ENCODE measurements at places on chromosomes 5 and 9.

DNA sequence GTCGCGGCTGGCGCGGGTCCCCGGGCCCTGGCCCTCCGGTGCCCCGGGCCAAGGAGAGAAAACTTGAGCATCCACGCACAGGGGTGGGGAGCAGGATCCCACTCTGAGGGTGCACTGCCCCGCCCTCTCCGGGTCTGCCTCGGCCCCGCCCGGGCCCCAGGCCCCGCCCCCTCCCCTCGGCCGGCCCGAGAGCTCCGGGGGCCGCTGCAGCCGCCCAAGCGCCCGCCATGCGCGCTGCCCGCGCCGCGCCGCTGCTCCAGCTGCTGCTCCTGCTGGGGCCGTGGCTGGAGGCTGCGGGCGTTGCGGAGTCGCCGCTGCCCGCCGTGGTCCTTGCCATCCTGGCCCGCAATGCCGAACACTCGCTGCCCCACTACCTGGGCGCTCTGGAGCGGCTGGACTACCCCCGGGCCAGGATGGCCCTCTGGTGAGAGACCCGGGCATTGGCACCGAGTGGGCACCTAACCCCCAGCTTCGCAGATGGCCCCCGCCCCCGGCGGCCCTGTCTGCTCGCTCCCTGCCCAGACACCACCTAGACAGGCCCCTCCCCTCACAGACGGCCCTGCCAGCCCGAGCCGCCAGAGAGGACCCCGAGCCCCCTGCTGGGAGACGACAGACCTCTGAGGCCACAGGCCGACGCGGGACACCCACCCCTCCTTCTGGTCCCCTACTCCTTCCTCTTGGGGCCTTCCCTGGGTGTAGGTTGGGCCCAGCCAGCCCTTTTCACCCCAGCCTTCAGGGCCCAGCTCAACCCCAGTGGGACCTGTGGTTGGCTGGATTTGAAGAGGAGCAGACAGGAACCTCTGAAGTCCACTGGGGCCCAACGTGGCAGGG lies at the start of gene CERCAM:
CERCAM (plus strand) TSS at position 207 of the 831 bp plus-strand sequence; CDS start at position 228, 21 bp downstream.
- DNase-seq, result no peak

GRCh38 chr9:34773306-34773910 lies 63.5 kb upstream of the CCL21 start:
- DNase-seq, result no peak

DNA sequence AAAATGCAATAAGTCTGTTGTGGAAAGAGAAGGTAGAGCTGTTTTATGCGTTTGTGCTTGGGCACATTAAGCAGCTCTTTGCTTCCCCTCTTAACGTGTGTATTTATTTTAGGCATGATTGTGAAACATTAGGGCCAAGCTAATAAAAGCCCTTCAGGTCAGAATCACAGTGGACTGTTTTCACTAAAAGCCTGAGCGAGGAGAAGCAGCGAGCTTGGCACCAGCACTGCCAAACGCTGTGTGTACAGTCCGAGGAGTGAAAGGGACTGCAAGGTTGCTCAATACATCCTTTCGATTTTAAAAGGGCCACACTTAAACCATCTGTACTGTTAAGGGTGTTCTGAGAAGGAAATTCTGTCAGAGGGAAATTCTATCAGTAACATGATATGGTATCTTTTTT lies 107.2 kb upstream of the CKMT2 start:
- DNase-seq, result no peak

DNA sequence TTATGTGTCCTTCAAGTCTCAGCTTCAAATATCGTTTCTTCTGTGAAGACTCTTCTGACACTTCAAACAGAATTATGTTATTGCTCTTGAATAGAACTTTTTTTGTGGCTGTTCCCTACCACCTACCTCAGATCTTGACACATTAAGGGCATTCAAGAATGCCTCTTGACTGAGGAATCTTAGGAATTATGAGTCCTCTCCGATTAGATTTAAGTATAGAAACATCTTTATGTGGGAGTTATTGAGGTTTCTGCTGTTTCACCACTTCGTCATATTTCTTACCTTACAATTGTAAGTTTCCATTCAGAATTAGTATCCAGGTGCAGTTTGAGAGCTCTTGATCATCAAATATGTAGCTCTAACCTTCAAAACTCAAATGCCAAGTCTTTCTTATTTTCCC lies 324.2 kb upstream of the NUDT12 start:
- no peak for DNase-seq

DNA sequence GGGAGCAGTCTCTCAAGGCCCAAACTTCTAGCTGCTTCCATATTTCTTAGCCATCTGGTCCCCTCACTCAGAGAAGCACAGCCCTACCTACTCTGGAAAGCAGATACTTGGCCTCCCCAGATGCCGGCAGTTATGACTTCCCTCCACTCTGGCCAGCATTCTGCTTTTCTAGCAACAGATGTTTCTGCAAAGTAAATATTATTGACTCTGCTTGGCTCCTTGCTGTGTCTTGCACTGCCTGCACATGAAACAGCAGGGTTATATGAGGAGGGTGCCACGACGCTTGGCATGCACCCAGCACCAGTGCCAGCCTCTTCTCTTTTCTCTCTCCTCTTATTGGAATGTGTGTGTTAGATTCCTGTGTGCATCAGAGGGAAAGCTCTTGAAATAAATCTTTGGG lies 99.7 kb downstream of the ARHGAP26 start:
- DNase-seq, result no peak

DNA sequence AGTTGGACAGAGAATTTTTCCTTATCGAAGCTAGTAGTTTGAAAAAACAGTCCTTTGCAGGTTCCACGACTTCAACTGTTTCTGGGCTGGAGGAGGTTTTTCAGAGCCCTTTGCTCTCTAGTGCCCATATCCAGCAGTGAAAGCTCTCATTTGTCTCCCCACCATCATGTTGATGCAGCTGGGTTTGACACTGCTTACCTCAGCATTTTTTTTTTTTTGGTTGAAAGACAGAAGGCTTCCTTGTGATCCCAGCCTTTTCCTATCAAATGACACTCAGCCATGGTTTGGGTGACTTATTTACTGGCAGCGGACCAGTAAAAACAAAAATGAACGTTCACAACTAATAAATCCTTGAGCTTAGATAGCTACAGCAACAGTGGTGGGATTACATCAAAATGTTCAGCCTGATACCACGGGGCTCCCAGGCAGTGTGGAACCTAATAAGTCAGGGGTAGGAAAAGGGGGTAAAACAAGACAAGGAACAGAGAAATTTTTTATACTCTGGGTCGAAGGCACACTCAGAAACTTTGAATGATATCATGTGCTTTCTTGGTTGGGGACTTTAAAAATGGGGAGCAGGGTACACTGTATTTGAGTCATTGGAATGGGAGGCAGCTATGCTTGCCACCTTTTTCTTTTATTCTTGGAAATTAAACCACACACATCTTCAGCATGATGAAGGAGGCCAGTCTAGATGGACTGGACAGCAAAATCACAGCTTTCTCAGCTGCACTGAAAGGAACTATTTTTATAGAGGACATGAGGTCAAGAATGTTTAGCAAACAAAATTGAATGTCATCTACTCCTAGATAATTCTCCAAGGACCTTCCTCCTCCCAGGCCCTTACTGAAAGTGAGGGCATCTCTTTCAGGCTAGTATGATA lies 308.9 kb upstream of the MPDZ start:
- DNase-seq, result no peak

DNA sequence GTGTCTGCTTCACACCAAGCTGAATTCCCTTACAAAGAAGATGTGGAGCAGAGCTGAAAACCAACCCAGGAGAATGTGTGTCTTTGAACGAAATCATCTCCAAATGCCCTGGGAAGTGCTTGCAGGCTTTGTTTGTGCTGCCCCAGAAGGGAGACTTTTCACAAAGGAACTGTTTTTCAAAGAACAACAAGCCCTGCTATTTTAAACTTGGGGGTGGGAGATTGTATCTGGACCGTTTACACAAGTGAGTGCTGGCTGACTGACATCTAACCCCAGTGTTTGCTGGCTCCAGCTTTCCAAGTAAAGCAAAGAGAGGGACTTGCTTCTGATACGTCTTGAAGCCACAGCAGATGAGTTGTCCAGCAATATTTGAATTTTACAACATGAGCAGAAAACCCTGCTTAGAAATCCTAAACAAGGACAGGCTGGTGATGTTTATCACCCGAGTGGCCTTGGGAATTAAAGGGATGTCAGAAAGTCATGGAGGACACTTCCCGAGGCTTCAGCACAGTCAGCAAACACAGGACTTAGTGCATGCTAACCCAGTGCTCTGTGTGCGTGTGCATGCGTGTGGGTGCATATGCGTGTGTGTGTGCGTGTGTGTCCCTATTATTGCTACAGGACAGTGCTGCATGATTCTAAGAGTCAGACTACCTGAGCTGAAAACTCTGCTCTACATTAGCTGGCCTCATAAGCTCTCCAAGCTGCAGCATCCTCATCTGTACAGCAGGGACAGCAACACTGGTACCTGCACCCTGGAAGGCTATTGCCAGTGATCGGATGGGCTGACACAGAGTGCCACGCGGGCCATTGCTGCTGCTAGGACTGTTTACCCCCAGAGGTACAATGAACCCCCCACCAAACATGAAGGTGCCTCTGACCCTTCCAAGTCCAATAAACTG lies 1.4 kb downstream of the ADAMTS12 start:
- DNase-seq, result no peak

- DNase-seq, result no peak
These were observed 27.8 kb downstream of the NFIL3 start for GRCh38 chr9:91395553-91396471.

GRCh38 chr5:137856201-137856600 lies 11.5 kb upstream of the MYOT start:
- no peak for DNase-seq

DNA sequence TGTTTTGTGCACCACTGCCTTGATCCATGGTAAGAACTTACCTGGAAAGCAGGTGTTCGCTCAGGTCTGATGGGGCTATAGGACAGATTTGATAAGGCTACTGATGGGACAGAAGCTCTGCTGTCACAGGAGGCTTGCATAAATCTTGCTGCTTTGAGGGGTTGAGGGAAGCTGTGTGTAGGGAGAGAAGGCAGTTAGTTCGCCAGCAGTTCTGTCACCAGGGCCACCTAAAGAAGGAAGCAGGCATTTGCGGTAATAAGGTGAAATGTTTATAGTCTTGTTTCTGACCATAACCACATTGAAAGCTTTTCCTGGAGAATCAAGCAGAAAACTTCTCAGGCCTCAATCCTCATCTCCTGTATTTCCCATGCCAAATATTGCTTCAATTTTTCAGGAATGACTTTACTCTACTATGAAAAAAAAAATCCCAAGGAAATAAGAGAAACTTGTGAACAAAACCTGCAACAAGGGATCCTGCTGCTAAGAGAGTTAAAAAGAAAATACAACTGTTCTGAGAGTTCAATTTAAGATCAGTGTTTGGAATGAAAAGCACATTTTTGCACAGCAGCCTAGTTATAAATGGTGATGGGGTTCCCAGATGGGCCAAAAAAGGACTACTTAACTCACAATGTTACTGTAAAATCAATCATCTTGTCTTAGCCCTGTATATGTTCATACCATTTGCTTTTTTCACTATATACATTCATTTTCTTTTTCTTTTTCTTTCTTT lies 122.0 kb upstream of the RANBP3L start:
- DNase-seq, result no peak

DNA sequence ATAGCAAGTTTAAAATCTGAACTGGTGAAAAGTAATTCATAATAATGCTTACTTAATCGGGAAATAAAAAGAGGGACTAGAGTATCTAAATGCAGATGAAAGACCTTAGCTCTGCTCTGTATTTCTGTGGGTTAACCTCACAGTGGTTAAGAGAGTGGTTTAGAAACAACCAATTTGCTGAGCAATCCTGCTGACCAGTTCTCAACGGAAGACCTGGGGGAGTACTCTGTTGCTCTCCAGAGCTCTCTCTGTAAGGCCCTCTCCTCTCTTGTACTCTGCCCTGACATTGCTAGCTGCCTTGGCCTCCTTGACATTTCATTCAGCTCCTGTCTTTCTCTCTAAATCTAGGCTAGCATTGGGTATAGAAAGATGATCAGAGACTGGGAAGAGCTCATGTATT lies 1186.6 kb upstream of the SEMA6A start:
- no peak for DNase-seq

DNA sequence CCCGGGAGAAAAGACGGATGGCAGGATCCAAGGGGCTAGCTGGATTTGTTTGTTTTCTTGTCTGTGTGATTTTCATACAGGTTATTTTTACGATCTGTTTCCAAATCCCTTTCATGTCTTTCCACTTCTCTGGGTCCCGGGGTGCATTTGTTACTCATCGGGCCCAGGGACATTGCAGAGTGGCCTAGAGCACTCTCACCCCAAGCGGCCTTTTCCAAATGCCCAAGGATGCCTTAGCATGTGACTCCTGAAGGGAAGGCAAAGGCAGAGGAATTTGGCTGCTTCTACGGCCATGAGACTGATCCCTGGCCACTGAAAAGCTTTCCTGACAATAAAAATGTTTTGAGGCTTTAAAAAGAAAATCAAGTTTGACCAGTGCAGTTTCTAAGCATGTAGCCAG lies 94.2 kb downstream of the SYK start:
- DNase-seq, result no peak

DNA sequence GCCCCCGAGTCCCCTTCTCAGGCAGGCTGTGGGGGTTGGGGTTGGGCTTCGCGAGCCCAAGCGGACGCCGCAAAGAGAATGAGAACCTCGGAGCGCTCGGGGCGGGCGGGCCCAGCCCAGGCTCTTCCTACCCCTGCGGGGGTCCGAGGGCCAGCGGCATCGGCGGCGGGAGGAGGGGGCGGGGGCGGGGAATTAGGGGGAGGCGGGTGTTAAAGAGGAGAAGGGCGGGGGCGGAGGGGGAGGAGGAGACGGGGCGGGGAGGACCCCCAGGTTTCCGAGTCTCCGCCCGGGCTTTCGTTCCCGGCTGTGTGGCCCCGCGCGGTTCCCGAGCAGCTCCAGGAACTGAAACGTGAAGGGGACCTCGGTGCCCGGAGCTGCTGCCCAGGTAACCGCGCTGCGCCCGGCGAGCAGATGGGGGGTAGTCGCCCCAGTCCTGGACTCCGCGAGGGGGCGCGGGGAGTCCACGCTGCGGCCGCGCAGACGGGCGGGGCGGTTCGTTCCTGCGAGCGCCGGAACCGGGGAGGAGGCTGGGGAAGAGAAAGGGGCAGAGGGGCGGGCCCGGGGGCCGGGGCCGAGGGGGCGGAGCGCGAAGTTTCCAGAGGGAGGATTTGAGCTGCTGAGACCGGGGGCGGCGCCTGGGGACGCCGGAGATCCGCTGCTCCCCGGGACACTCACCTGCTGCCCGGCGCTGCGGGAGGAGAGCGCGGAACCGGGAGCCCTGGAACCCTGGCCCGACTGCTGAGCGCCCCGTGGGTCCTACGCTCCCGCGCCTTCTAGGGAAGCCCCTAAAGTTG lies 38.4 kb upstream of the PLEKHG4B start:
- DNase-seq, result peak; percentile 43

GRCh38 chr5:114308017-114308416 lies 53.9 kb upstream of the KCNN2 start:
- DNase-seq, result no peak

GRCh38 chr5:169218861-169219260 lies 82.1 kb downstream of the SLIT3 start:
- DNase-seq, result no peak

DNA sequence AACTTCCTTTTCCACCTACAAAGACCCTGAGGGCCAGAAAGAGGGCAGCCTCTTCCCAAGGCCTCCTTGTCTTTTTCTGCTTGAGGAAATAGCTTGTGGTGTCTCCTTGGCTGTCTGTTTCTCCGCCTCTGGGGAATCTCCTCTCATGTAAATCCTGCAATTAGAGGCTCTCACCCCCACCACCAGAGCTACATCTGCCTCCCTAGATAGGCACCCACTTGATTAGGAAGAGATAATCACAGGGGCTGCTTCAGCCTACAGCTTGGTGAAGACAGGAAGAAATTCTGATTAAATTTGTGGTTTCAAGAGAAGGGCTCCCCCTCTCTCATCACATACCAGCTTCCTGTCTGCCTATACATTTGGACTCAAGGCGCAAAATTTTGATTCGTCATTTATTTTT lies 75.6 kb downstream of the TLR4 start:
- no peak for DNase-seq

Measured in NCI-H1417 treated with DMSO at 0.1 percent for 48 hours (cell line).